Activated T-cell treated with anti-CD3 and anti-CD28 coated beads, Interleukin-2, amount 50 U/mL, for 1 hour (primary cell): ENCODE measurements at places on chromosomes 6 and 20.

DNA sequence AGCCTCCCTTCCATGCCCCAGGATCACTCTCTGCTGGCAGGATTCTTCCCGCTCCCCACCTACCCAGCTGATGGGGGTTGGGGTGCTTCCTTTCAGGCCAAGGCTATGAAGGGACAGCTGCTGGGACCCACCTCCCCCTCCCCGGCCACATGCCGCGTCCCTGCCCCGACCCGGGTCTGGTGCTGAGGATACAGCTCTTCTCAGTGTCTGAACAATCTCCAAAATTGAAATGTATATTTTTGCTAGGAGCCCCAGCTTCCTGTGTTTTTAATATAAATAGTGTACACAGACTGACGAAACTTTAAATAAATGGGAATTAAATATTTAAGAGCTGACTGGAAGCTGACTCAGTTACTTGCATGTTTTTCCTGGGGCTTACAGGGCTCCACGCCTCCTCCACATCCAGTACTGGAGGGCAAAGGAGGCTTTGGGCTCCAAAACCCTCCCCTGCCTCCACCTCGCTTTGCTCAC is 24.3 kb upstream of the FANCE start:
- no peak for DNase-seq

DNA sequence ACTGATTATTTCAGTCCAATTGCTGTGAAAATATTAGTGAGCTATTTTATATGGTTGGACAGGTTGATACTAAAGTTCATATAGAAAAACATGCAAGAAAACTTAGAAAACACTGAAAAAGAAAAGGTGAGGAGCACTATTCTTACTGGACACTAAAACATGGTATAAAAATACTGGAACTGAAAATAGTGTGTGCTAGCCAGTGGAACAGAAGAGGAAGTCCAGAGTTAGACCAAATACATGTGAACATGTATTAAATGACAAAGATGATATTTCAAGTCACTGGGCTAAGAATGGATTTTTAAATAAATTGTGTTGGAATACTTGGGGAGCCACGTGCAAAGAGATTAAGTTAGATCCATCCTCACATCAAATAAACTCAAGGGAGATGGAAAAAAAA is 218.5 kb downstream of the TMEM242 start:
- DNase-seq = no peak

GRCh38 chr20:22924046-22924737 is 110.9 kb upstream of the SSTR4 start:
- no peak for DNase-seq

- DNase-seq = no peak
Measured at GRCh38 chr20:42441864-42442331, 747.8 kb downstream of the PTPRT start.

GRCh38 chr6:135784507-135784906 is 67.0 kb upstream of the PDE7B start:
- DNase-seq = no peak

- DNase-seq = no peak
Measured at GRCh38 chr6:152094992-152095592, 287.6 kb downstream of the ESR1 start.

DNA sequence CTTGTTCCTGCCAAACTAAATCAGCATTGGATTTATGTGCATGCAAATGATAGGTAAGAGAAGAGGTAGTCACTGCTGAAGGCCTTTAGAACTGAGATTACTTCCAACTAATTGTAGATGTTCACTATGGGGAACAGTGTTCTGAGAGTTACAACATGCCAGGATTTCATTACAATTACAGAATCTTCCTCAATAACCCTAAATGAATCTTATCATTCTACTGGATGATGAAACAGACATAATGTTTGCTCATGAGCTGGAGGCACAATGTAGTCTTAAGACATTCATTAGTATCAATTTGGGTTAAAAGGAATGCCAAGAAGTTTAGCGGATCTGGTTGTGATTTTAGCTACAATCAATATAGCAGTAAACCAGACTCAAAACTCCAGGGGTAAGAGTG is 248.9 kb upstream of the THEMIS start:
- DNase-seq = no peak
